CD8-positive, alpha-beta memory T cell (primary cell): ENCODE measurements at places on chromosomes 13 and 19. TPM values are rescaled to one million over a fixed set of nuclear protein-coding genes. Genes with fewer than 3 reads are reported as not detected.

- no peak overlapping the region for H3K27ac ChIP-seq
- no peaks in the 10 kb centered on the region for H3K36me3 ChIP-seq
- no peaks in the 10 kb centered on the region for H3K27me3 ChIP-seq
Measured at GRCh38 chr13:94344126-94344818, 135.2 kb downstream of the DCT start.

- no peak for DNase-seq
- no peak overlapping the region for H3K27ac ChIP-seq
- H3K4me3 ChIP-seq = no peak overlapping the region
- H3K4me1 ChIP-seq = no peaks in the 10 kb centered on the region
- no peaks in the 10 kb centered on the region for H3K36me3 ChIP-seq
- no peaks in the 10 kb centered on the region for H3K27me3 ChIP-seq
Measured at GRCh38 chr13:23644126-23644419, 73.9 kb downstream of the TNFRSF19 start.

Gene CD37
- total RNA-seq = 116 TPM

Gene HRC
- total RNA-seq = not detected

DNA sequence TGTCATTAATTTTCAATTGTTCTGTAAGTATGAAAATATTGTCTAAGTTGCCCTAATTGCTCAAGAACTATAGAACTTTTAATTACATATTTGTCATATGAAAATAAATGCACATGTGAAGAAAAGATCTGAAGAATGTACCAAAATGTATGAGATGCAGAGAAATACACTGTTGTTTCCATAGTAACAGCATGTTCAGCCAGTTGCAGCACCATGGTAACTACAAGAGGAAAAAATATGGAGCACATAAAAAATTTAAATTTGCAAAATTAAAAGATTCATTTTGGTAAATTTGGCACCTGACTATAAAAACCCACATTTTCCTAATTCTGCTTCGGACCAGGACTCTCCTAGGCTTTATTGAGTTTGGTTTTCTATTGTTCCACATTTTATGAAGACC, 1170.0 kb upstream of the MIR17HG start:
- H3K4me3 ChIP-seq = no peak overlapping the region
- H3K27ac ChIP-seq = no peak overlapping the region
- no peak for DNase-seq
- H3K27me3 ChIP-seq = no peaks in the 10 kb centered on the region
- no peaks in the 10 kb centered on the region for H3K36me3 ChIP-seq

GRCh38 chr19:16452325-16452724, 19.4 kb downstream of the EPS15L1 start:
- no peak for DNase-seq
- H3K36me3 ChIP-seq = no peaks in the 10 kb centered on the region
- no peaks in the 10 kb centered on the region for H3K27me3 ChIP-seq
- H3K27ac ChIP-seq = no peak overlapping the region

Gene MADCAM1
- 0.44 TPM for total RNA-seq

DNA sequence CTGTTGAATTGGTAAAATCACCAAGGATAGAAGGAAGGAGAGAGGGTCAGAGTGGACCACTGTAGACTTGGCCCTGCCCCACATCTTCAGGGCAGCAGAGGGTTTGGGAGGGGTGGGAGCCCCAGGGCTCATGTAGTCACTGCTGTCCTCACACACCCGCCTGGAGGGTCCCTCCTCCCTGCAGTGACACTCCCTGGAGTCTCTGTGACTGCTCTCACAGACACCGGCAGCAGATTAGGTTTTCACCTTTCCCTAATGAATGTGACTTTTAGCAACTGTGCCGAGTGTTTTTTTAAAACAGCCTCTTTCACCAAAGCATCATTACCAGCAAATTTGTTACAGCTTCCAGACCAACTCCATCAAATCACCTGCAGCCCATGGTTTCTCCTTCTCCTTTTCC, 45.7 kb upstream of the CCNE1 start:
- no peak for DNase-seq
- no peaks in the 10 kb centered on the region for H3K27me3 ChIP-seq
- H3K4me3 ChIP-seq = no peak overlapping the region
- H3K4me1 ChIP-seq = no peaks in the 10 kb centered on the region

GRCh38 chr13:32153056-32153455, 121.5 kb downstream of the FRY start:
- no peak for DNase-seq
- H3K36me3 ChIP-seq = no peaks in the 10 kb centered on the region
- no peak overlapping the region for H3K27ac ChIP-seq
- H3K27me3 ChIP-seq = no peaks in the 10 kb centered on the region
- H3K4me1 ChIP-seq = no peaks in the 10 kb centered on the region
- H3K4me3 ChIP-seq = no peak overlapping the region
